ENCODE measurements at places on chromosomes 1 and 21.

DNA sequence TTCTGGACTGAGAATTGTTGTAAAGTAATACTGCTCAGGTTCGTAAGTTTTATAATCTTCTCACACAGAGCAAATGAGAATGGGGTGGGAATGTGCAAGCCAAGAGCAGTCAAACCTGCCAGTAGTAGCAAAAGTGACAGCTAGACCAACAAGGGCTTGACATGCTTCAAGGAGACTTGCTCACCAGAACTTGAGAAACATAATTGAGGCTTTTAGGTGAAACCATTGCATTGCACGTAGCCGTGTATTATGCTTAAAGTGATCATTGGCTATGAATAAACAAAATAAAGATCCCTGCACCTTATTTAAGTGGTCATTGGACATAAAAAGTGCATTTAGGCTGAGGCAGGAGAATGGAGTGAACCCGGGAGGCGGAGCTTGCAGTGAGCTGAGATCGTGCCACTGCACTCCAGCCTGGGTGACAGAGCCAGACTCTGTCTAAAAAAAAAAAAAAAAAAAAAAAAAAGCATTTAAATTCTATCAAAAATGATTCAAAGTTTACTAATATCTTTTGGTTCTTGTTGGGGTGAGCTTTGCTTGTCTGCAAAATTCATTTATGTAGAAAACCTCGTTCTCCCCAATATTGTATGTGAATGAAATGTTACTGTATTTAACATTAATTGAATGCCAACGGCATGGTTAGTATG is 11.8 kb upstream of the CCT8 start:
- no peak for DNase-seq

DNA sequence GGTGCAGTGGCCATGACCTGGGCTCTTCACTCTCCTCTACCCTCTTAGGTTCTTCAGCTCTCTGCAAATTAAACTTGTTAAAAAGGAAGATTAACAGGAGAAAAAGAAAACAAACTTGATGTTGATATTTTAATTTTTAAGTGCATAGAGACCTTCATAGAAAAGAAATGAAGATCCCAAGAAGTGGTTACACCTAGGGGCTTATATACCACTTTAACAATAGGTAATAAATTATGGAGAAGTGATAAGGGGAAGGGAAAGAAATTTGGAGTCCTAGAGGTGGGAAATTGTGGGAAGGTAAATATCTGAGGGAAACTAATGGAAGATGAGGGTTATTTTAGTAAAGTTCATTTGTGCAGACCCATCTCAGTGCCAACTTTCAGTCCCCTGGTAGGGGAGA is 16.5 kb upstream of the TFF3 start:
- DNase-seq = no peak

DNA sequence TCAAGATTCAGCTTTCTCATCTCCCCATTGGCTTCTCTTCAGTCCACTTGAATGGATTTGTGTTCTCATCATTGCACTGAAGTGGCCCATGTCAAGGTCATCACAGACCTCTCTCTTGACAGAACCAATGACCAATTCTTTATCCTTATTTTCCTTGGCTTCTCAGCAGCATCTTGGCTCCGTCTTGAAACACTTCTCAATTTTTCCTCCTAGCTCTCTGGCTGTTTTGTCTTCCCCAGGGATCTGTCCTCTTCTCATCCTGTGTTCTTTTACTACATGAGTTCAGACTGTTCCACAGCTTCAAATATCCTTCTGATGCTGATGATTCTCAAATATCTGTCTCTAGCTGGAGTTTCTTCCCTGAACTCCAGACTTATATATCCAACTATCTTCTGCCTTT is 78.6 kb downstream of the COLGALT2 start:
- DNase-seq = no peak

DNA sequence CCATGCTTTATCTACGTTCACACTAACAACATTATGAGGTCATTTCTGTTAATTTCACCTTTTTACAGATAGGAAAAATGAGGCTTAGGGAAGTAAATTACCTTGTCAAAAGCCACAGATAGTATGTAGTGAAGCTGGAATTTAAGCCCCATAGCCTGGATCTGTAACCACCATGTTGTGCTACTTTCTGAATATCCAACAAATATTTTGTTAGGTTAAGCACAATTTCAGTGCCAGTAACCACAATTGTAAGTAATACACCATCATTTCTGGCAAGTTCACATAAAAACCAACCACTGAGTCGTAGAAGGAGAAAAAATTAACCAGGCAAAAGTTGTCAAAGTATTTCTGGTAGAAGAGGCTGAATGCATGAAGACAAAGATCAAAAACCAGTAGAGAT is 593.1 kb upstream of the CAMK1G start:
- no peak for DNase-seq

DNA sequence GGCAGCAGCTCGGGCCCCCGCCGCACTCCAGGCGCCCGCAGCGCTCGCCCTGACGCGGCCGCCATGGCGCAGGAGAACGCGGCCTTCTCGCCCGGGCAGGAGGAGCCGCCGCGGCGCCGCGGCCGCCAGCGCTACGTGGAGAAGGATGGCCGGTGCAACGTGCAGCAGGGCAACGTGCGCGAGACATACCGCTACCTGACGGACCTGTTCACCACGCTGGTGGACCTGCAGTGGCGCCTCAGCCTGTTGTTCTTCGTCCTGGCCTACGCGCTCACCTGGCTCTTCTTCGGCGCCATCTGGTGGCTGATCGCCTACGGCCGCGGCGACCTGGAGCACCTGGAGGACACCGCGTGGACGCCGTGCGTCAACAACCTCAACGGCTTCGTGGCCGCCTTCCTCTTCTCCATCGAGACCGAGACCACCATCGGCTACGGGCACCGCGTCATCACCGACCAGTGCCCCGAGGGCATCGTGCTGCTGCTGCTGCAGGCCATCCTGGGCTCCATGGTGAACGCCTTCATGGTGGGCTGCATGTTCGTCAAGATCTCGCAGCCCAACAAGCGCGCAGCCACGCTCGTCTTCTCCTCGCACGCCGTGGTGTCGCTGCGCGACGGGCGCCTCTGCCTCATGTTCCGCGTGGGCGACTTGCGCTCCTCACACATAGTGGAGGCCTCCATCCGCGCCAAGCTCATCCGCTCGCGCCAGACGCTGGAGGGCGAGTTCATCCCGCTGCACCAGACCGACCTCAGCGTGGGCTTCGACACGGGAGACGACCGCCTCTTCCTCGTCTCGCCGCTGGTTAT is 2.8 kb downstream of the KCNJ9 start:
- peak; percentile 13 for DNase-seq

DNA sequence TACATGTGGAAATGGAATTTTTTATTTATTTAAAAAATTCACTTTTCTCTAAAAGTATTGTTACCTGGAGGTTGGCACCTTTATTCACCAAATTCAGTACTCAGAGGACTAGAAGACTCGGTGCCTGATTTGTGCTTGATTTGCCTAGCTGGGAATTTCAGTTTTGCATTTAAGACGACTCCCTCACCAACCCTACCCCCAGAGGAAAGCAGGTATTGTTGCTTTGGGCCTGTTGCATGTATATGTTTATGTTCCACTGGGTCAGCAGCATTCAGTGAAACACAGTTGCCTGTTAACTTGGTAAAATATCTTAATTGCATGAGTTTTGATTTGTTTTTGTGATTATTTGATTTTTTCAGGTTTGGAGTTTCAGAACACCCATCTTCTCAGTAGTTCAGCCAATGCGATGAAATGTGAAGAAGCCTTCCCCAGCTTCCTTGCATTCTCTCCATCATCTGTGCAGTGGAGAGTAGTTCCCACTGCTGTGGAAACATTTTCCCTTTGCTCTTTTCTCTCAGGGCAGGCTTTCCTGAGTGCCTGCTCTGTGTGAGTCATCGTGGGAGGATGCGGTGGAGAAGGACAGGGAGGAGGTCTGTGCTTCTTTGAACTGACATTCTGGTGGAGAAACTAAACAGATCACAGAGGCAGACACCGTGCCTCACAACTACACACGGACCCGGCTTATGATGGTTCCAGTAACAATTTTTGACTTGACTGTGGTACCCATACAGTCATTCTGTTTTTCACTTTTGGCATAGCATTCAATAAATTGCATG is 6.4 kb downstream of the ADARB1 start:
- peak; percentile 91 for DNase-seq

DNA sequence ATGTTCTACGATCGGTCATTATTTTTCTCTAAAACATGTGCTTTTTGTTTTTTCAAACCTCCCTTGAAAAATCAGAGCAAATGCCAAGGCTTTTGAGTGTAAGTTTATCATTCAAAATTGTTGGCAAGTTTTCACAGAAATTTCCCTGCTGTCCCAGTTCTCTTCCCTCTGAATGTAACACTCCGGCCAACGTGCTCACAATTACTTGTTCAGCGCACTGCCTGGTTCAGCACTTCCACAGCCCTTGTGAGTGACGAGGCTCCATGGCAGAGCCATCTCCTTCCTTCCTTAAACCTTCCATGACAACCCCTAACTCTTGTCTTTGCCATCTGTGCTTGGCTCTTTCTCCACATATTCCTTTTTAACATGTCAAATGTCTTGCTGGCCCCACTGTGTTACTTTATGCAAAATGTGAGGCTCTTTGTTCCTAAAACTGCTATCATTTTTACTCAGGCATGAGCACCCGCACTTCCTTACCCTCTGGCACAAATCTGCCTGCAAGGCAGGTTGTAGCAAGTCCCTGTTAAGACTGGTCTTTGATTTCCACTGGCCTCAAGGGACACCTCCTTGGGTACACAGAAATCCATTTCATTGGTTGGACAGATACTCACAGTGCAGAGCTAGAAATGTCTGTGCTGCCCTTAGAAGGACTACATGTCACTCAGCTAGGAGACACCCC is 142.8 kb downstream of the HUNK start:
- no peak for DNase-seq

- DNase-seq = no peak
These were observed 43.8 kb downstream of the BRWD1 start for GRCh38 chr21:39269620-39270019.

GRCh38 chr1:9278116-9278515 is 14.6 kb upstream of the SPSB1 start:
- no peak for DNase-seq

DNA sequence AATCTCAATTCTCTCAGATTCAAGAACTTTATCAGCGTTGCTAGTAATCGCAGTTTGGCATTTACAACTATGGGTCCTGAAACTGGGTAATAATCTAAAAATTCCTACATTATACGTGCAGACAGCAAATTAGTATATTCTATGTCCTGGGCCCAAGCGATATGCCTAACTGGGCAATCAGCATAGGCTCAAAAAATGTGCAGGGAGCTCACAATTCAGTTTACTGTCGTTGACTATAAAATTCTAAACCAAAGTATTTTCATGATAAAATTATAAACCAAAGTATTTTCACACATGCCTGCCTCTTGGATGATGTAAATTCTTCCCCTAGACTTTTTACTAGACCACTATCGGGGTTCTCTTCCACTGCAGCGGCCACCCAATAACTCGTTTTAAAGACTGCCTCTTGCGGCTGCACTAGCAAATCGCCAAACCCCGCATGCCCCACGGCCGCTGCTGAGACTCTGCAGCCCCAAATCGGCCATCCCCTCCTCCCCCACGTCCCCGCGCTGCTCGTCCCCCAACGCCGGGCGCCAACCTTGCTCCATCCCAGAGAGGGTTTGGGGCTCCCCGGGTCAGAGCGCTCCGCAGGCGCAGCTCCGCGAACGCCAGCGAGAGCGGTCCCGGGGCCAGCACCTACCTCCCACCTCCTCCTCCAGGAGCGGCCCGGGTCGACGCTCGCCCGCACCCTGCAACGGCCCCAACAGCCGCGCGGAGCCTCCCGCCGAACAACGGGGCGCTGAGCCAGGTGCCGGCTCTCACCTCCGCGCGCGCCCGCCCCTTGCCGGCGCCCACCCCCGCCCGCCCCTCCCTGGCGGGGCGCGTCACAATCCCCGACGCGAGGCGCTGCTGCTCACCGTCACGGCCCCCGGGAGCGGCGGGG is 506 bp downstream of the SSX2IP start:
- DNase-seq = peak; percentile 48

DNA sequence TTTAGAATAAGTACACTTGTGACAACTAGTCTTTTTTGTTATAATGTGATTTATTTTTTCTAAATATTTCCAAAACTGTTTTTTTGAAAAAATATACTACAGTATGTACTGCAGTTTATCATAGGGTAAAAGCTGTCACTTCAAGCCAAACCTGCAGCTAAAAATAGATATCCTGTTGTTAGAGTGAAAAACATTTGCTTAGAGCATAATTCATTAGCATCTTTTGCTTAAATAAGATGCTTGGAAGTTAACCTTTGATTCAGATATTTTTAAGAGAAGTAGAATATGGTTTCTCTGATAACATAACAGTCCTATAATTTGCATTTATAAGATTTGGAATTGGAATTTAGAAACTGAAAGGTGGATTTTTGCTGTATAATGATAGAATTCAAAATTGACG is 21.5 kb downstream of the PRKACB start:
- no peak for DNase-seq

GRCh38 chr21:41186755-41187536 is 19.0 kb downstream of the BACE2 start:
- DNase-seq = no peak

GRCh38 chr1:160377585-160378206 is 10.8 kb downstream of the NHLH1 start:
- no peak for DNase-seq

DNA sequence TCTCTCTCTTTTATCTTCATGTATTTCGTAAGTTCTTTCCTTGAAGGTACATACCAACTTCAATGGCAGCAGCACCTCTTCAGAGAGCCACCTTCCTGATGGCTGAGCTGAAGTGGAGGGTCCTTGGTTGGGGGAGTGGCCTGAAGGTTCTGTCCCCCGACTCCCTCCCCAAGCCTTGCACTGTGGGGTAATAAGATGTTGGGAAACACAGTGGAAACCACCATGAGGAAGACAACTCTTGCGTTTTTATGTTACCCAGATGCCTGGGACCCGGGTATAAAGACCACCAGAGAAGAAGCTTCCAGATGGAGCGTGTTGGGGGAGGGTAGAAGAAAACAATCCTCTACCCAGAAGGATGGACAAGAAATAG is 794 bp downstream of the KRTAP12-3 start:
- DNase-seq = no peak

- no peak for DNase-seq
These were observed 39.6 kb upstream of the KDM4A start for GRCh38 chr1:43610339-43610738.

DNA sequence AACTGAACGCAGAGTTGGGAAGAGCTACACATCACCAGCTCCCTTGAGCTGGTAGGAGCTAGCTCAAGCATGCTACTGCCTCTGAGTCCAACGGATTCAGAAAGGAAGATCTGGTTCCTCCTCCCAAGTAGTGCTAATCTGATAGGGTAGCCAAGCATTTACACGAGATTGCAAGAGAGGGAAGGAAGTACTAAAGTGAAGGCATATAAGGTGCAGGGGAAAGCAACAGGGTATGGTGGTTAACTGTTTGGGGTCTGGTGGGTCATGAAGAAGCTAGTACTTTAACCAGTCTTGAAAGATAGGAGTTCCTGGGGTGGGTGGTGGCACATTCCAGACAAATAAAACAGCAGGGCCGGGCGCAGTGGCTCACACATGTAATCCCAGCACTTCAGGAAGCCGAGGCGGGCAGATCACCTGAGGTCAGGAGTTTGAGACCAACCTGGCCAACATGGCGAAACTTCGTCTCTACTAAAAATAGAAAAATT is 20.2 kb upstream of the ZNF436 start:
- DNase-seq = no peak

DNA sequence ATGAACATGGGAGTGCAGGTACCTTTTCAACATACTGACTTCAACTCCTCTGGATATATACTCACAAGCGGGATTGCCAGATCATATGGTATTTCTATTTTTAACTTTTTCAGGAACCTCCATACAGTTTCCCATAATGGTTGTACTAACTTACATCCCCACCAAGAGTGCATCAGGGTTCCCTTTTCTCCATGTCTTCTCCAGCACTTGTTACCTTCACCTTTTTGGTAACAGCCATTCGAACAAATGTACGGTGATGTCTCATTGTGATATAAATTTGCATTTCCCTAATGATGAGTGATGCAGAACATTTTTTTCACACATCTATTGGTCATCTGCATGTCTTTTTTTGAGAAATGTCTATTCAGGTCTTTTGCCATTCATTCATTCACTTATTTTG is 25.9 kb upstream of the ACTA1 start:
- no peak for DNase-seq

Data from fibroblast of villous mesenchyme (primary cell).